ENCODE measurements at places on chromosomes 6 and 20.
A peak's percentile ranks its signal among the peaks of the same experiment; 100 is the strongest.

DNA sequence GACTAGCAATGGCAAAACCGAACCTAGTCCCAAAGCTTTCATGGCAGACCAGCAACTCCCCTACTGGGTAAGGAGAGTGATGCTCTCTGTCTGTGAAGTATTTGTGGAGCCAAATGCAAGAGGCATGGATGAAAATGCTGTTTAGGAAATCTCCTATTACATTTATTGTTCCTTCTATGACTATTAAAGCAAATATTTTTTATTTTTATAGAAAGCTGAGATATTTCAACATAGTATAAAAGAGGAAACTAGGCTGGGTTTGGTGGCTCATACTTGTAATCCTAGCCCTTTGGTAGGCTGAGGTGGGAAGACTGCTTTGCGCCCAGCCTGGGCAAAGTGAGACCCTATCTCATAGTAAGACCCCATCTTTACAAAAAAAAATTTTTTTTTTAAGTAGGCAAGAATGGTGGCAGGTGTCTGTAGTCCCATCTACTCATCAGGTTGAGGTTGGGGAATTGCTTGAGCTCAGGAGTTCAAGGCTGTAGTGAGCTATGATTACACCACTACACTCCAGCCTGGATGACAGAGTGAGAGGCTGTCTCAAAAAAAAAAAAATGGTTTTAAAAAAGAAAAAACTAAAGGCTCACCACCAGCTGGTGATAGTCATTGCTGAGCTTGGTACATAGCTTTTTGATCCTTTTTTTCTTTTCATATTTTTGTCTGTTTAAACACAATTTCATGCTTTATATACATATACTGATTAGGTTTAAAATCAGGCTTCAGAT, 11.3 kb downstream of the KDM1B start:
- DNase-seq = no peak

- DNase-seq = no peak
Observed at GRCh38 chr6:150203871-150204545, 61.2 kb downstream of the PPP1R14C start.

GRCh38 chr6:153074761-153075160, 56.3 kb downstream of the RGS17 start:
- no peak for DNase-seq

GRCh38 chr6:2958776-2959175, 12.6 kb downstream of the SERPINB6 start:
- DNase-seq = no peak

DNA sequence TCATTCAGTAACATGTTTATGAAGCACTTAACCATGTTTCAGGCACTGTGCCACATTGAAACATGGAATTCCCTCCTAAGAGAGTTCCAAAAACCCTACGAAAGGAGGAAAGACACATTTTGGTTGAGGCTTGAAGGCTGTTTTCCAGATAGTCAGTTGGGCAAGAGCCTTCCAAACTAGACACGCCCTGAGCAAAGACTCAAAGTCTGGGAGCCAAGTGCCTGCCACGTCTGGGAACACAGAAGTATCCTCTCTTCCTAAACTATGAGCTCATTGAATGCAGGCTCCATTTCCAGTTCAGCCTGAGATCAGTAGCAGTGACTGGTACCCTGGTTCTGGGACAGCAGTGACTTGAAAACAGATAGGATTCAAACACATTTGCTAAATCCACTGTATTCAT, 74.5 kb upstream of the FAM8A1 start:
- no peak for DNase-seq

DNA sequence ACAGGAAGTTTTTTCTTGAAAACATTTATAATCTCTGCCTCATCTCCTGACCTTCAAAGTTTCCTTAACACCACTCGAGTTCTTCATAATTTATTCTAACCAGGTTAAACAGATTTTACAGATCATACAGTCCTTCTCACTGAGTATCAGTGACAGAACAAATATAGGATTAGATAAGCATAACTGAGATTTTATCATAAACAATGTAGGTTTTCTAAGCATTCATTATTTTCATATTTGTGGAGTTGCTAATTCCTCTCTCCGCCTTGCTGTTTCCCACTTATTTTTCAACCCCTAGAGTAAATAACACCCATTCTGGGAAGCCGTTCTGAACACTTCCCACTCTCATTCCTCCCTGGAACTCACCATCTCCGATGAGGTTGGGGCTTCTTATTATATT, 229.9 kb downstream of the HACE1 start:
- no peak for DNase-seq

GRCh38 chr6:169265486-169266131, 12.0 kb upstream of the THBS2 start:
- no peak for DNase-seq

- DNase-seq = no peak
Observed at GRCh38 chr6:157151029-157151428, 172.3 kb downstream of the TMEM242 start.

DNA sequence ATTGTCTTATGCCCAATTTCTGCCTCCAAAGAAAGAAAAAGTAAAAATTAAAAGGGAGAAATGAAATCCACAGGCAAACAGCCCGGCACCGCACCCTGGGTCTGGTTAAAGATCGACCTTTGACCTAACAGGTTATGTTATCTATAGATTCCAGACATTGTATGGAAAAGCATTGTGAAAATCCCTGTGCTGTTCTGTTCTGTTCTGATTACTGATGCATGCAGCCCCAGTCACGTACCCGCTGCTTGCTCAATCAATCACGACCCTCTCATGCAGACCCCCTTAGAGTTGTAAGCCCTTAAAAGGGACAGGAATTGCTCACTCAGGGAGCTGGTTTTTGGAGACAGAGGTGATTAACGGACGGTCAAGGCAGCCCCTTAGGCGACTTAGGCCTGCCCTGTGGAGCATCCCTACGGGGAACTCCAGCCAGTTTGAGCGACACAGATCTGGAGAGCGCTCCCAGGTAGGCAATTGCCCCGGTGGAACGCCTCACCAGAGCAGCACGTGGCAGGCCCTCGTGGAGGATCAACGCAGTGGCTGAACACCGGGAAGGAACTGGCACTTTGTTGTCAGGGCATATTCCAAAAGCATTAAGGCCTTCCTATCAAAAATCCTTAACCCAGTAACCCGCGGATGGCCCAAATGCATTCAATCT, 12.0 kb upstream of the HFE start:
- no peak for DNase-seq

DNA sequence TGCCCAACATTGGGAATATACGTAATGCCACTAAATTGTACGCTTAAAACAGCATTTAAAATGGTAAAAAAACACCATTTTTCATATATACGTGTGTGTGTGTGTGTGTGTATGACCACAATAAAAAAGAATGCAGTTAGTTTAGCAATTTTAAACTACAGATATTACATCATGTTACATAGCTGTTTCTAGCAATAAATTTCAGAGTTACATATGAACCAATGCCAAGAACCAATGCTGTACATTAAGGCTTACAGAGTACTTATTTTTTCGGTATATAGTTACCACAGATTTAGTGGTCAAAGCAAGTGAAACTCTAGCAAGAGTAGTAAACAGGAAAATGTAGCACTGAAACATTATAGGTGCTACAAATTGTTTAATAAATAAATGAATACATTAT, 119.3 kb downstream of the PDE10A start:
- no peak for DNase-seq

DNA sequence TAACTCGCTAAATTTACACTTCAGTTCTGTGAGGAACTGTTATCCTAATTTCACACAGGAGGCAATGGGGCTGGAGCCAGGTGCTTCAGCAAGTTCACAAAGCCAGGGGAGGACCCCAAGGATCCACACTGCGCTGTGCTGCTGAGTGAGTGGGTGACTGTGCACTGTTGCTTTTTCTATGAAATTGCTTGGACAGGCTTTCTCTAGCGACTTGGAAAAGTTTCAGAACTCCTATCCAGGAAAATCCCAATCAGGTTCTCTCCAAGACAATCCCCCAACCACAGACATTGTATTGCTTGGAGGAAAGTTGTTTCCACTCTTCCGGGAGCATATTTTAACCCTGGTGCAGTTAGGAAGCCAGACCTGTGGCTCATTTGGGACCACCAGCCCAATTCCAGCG, 175.9 kb upstream of the CST7 start:
- DNase-seq = no peak

DNA sequence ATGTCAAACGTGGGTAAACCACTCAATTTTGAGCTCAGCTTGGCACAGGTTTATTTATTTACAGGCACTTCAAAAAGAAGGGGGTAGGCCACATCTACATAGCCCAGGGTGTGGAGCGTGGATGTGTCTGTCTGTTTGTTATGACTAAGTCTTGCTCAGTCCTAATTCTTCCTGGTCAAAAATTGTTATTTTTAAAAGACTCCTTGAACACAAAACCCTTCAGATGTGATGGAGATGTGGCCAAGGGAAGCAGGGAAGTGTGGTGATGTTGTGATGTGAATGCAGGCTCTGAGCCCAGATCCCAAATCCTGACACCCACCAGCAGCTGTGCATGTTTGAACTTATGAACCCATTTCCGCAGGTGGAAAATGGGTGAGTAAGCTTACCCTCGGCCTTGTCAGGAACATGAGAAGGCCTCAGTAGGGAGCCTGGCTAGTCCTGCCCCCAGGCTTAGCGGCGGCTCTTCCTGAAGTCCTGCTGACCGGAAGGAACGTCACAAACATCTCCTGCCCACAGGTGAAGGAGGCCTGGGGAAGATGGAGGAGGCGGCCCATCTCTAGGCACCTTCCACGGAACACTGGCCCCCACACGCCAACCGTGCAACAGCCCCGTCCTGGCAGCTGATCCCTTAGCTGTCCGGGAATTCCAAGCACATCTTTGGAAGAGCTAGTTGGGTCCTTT, 119.7 kb downstream of the MYLK4 start:
- no peak for DNase-seq

- DNase-seq = no peak
Observed at GRCh38 chr6:129133770-129134192, 250.8 kb downstream of the LAMA2 start.

GRCh38 chr6:143139239-143139784, 78.6 kb downstream of the AIG1 start:
- DNase-seq = no peak

DNA sequence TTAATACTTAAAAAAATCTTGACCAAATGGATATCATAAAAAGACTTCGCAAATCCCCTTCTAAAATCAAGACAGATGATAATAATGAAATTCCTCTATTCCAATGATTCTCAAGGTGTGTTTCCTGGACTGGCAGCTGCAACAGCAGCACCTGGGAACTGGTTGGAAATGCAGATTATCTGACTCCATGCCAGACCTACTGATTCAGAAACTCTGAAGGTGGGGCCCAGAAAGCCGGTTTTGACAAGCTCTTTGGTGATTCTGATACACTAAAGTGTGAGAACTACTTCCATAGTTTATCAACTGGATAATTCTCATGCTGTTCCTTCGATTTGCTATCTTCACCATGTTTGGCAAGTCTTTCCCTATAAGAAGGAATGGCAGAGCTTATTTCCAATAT, 252.1 kb downstream of the COL12A1 start:
- DNase-seq = no peak

GRCh38 chr6:20497216-20498040, 36.8 kb upstream of the CDKAL1 start:
- peak; percentile 36 for DNase-seq

DNA sequence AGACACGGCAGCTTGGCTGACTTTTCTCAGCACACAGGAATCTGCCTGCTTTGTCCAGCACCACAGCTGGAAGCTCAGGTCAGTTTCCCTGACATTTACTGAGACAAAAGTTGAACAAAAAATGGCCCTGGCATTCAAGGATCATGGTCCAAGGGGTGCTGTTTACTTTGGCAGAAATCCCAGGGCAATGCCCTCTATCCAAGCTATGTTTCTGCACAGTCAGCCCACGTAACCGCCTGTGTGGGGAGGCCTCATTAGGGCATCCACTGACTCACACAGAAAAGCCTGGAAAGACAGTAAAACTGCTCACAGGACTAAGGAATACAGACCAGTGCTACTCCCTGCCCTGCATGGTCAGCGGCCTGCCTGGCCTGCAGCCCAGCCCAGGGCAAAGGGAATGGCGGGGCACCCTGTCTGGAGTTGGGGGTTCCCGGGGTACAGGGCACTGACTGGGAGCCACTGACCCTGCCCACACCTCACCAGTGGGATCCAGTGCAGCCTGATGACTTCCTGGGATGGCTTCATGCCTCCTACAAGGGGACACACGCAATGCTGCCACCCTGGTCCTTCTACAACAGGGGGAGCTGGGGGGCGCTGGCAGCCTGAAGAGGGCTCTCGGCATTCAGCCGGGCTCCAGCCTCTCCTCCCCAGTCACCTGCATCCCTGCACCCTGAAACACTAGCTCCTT, 77.1 kb downstream of the NINL start:
- DNase-seq = no peak

DNA sequence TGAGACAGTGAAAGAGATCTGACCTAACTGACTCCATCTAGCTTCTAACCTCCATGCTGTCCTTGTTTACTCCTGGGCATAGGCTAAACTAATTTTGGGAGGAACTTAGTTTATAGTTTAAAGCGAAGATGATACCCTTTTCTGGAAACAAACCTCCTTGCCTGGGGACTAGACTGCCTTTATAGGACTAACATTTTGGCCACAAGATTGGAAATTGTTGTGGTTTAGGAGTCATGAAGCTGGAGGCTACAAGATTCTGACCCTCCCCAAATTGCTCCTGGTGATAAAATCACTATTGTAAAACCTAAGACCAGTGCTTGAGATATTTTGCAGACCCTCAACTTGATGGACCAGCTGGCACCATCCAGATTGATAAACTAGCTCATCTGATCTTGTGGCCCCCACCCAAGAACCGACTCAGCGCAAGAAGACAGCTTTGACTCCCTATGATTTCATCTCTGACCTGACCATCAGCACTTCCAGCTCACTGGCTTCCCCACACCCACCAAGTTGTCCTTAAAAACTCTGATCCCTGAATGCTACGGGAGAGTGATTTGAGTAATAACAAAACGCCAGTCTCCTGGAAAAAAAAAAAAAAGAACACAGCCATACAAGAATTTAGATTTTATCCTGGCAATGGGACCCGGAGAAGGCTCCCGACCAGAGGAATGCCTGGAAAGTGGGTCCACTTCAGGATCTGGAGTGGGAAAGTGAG, 63.0 kb downstream of the ABHD12 start:
- no peak for DNase-seq

DNA sequence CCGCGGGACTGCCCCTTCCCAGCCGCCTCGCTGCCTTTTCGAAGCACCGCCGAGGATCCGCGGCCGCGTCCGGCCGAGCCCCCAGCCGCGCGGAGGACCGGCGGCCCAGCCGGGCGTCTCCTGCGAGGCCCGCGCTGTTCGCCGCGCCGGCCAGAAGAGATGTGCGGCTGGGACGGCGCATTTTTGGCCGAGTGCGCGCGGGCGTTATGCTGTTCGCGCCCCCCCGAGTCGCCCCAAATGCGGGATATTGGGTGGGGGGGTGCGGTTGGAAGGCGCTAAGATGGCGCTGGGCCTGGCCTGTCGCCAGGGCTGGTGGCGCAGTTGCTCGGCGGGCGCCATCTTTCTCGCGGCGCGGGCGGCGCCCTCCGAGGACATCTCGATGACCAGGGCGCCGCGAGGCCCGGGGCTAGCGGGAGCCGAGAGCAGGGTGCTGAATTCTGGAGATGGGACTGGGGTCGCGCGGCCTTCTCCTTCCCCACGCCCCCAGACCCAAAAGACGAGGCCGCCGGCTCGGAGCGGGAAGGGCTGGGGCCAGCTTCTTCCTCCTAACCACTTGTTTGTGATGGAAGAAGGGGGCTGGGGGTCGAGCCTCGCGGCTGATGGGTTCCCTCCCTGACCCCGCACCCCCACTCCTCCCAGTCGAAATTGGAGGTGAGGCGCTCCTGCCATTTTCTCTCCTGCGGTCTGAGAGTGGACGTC, 1.5 kb downstream of the BICRAL start:
- DNase-seq = peak; percentile 25

GRCh38 chr6:3928111-3928510, 78.9 kb downstream of the FAM50B start:
- no peak for DNase-seq

- no peak for DNase-seq
Observed at GRCh38 chr6:148682990-148683389, 63.8 kb upstream of the UST start.

GRCh38 chr6:8113131-8113654, 10.8 kb upstream of the EEF1E1 start:
- DNase-seq = no peak
